LNCaP clone FGC (cell line): ENCODE measurements at places on chromosomes 3 and 15.

DNA sequence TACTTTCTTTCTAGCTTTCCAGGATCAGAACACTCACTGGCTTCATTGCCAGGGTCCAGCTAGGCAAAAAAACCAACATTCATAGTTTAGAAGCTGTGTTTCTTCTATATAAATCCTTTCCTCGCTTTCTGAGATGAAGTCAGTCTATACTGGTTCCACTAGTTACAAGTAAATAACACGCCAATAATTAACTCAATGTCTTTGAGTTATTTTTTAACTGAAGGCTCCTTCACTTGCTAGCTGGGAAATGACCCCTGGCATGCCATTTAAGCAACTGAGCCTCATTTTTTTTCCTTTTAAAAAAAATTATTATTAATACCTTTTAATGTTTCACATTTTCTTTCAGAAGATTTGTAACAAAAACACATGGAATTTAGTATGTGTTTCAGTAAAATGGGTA, 2.1 kb upstream of the CCDC174 start:
- DNase-seq = no peak

GRCh38 chr3:11570789-11571495, 72.8 kb downstream of the VGLL4 start:
- no peak for DNase-seq

GRCh38 chr15:51580385-51580784, 42.2 kb downstream of the DMXL2 start:
- no peak for DNase-seq

GRCh38 chr3:63662500-63662899, 10.0 kb downstream of the SNTN start:
- DNase-seq = no peak

- no peak for DNase-seq
Measured at GRCh38 chr3:4224331-4224730, 78.8 kb upstream of the SETMAR start.

- no peak for DNase-seq
Measured at GRCh38 chr3:16816048-16816780, 68.5 kb upstream of the PLCL2 start.

GRCh38 chr3:185647134-185647879, 61.2 kb downstream of the SENP2 start:
- no peak for DNase-seq

DNA sequence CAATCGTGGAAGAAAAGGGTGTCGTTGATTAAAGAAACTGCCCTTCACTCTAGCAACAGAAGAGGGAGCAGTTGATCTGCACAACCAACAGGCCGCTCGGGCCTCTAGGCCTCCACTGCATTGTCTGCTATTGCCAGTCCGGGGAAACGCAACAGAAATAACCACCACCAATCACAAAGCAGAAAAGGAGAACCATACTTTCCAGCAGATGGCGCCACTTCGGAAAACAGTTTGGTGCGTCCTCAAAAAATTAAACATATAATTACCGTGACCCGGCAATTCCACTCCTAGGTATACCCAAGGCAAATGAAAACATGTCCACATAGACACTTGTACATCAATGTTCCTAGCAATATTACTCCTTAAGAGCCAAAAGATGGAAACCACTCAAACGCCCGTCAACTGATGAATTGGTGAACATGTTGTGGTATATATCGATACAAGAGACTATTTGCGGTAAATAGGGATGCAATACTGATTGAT, 154.1 kb downstream of the TJP1 start:
- peak; percentile 54 for DNase-seq

GRCh38 chr3:58526515-58526957, 10.5 kb downstream of the ACOX2 start:
- DNase-seq = no peak

DNA sequence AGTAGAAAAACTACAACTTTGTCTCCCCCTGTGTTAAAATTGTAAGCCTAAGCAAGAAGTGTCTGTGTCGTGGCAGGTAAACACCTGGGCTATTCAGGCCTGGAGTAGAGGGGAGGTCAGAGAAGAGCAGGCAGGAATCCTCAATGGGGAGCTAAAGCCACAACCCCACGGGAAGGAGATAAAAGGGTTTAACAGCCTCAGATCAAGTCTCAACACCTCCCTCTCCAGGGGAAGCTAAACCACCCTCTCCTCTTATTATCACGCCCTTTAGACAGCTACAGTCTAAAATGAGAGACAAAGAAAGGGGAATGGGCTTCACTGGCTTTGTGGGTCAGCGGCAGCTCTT, 11.6 kb downstream of the ETV5 start:
- no peak for DNase-seq

GRCh38 chr3:55473788-55474187, 13.3 kb downstream of the WNT5A start:
- DNase-seq = no peak
